Muscle of leg (tissue), 16 donors: ENCODE measurements at places on chromosomes 6 and 20. TPM values are rescaled to one million over a fixed set of nuclear protein-coding genes. Genes with fewer than 3 reads are reported as not detected.

GRCh38 chr6:38773338-38773737, 58.2 kb downstream of the DNAH8 start:
- no peaks in the 10 kb centered on the region for H3K4me1 ChIP-seq
- no peak overlapping the region for H3K27ac ChIP-seq
- no peaks in the 10 kb centered on the region for H3K36me3 ChIP-seq
- H3K27me3 ChIP-seq = no peaks in the 10 kb centered on the region
- no peak for DNase-seq
- no peak overlapping the region for H3K4me3 ChIP-seq

- no peaks in the 10 kb centered on the region for H3K36me3 ChIP-seq
- no peaks in the 10 kb centered on the region for H3K27me3 ChIP-seq
- DNase-seq = peak; percentile 55
- H3K27ac ChIP-seq = no peak overlapping the region
- H3K4me1 ChIP-seq = peaks cover 4% of the 10 kb centered on the region
Observed at GRCh38 chr6:106113256-106113959, 27.3 kb downstream of the PRDM1 start.

DNA sequence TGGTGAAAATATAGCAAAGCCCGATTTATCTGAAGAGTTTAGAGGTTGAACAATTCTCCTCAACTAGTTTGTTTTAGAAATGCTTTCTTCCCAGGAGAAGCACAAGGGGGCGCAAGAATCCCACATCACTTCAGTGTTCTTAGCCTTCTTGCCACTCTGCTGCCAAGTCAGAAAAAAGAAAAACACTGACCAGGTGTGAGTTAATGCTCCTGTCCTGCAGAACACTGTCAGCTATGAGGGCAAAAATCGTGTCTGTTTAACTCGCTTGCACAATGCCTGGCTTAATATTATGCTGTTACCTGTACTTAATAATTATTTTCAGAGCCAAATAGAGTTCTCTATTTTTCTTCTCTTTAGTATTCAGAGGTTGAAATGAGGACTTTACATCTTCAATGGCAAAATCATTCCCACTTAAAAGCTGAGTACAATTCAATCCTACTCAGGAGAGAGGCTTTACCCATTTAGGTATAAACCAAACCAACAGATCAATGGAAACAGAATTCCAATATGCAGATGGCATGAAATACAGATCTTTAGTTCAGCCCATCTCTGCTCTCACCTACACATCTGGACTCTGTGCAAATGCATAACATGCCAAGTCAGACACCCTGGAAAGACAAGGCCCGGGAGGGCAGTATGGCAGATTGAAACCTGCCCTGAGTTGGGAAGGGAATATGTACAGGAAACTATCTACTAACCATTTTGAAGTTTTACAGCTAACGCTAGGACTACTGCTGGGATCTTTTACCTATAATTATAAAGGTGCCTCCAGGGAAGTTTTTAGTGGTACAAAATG, 71.4 kb upstream of the TULP1 start:
- no peaks in the 10 kb centered on the region for H3K36me3 ChIP-seq
- H3K4me3 ChIP-seq = no peak overlapping the region
- H3K27me3 ChIP-seq = no peaks in the 10 kb centered on the region
- no peak overlapping the region for H3K27ac ChIP-seq
- DNase-seq = peak; percentile 89

- no peak for DNase-seq
- H3K4me1 ChIP-seq = no peaks in the 10 kb centered on the region
- no peak overlapping the region for H3K4me3 ChIP-seq
- H3K36me3 ChIP-seq = no peaks in the 10 kb centered on the region
Observed at GRCh38 chr6:81769824-81770223, 17.3 kb upstream of the TENT5A start.

The CRISP3 gene
- 0.04 TPM for total RNA-seq

The SLC13A3 gene
- total RNA-seq = 2.7 TPM
